ENCODE measurements at places on chromosomes 12 and 14.

- peak; percentile 19 for DNase-seq
Measured at GRCh38 chr14:73746520-73747378, 32.6 kb upstream of the PNMA1 start.

DNA sequence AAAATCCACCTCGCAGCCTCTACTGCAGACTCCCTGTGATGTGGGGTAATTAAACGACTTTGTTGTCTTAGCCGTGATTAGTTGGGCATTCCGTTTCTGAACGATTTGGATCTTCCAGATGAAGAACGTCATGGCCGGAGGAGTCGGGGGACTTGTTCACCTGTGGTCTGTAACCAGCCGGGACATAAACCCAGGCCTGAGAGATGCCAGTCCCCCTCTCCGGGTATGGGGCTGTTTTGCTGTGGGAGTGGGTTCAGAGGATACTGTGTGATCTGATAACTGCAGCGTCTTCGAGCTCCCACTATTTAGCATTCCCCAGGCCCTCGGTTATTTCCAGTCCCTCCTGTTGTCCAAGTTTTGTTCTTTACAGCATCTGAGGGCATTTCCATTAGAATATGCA lies 96.1 kb downstream of the PIWIL1 start:
- DNase-seq: no peak

DNA sequence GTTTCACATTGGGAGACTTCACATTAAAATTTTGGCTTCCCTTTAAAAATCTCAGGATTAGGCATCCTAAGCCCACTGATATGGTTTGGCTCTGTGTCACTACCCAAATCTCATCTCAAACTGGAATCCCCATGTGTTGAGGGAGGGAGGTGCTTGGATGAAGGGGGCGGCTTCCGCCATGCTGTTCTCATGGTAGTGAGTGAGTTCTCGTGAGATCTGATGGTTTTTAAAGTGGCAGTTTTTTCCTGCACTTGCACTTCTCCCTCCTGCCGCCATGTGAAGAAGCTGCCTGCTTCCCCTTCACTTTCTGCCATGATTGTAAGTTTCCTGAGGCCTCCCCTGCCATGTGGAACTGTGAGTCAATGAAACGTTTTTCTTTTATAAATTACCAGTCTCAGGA lies 65.7 kb upstream of the PLXNC1 start:
- DNase-seq: no peak

GRCh38 chr12:130806574-130806973 lies 32.5 kb downstream of the STX2 start:
- no peak for DNase-seq

DNA sequence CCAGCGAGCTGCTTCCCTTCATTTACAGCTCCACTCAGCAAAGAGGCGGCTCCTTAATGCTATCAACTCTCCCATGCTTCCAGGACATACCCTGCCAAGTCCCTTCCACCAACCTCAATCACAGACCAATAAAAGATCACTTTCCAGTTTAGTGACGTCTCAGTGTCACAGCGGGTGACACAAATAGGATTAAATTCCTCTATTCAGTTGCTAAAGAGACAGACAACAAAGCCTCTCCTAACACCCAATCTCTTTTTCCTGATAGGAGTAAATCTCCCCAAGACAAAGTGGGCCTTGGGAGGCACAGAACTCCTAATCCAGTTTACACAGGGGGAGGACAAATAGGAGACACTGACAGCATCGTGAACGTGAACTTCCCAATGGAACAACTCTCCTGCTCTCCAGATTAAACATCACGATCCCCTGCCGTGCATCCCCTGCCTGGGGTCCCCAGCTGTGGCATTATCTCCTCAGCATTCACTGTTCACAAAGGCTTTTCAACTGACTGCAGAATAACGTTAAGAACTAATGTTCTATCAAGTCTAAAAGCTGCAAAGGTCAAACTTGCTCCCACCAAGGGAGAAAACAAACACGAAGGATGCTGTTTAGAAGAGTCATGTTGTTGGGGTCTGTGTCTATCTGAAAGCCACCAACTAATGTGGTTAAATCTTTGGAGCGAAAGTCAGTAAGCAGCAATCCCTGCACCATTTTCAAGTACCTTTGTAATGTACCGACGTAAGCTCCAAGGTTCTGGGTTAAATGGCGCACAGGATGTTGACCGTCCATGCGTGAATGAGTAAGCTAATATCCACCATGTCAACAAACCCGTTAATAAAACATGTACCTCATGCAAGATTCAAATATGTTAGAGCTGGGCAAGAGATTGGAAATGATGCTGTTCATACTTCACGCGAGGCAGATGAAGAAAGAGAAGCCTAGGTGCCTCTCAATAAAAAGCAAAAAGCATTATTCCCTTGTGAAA lies 31.5 kb downstream of the TMEM132D start:
- no peak for DNase-seq

- no peak for DNase-seq
Measured at GRCh38 chr14:71716041-71716772, 216.0 kb upstream of the RGS6 start.

DNA sequence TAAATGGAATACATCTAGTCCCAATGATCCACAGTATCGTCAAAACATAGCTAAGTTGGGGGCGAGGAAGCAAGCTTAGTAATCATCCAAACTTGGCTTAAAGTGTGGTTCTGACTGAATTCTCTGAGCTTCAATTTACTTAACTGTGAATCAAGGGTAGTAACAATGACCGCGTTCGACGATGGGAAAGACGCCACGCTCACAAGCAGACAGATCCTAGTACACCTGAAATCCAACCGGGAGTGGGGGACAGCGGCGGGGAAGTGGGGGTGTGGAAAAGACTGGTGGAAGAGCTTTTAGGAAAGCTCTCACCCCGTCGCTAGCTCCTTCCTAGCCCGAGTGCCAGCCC lies 433 bp downstream of the COX16 start:
- no peak for DNase-seq

GRCh38 chr12:82781309-82781997 lies 94.7 kb downstream of the TMTC2 start:
- no peak for DNase-seq

DNA sequence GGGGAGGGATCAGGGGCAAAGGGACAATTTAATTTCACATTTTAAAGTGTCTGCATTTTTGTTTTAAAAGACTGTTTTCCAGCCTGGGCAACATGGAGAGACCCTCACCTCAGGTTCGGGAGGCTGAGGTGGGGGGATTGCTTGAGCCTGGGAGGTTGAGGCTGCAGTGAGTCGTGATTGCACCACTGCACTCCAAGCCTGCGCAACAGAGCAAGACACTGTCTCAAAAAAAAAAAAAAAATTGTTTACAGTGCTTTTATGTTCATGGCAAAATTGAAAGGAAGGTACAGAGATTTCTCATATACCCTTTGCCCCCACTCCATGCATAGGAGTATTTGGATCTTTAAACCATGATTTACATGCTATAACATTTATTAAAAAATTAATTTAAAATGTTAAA lies 16.4 kb upstream of the HVCN1 start:
- DNase-seq: no peak

GRCh38 chr12:124097701-124098100 lies 124.7 kb downstream of the ZNF664 start:
- DNase-seq: no peak

DNA sequence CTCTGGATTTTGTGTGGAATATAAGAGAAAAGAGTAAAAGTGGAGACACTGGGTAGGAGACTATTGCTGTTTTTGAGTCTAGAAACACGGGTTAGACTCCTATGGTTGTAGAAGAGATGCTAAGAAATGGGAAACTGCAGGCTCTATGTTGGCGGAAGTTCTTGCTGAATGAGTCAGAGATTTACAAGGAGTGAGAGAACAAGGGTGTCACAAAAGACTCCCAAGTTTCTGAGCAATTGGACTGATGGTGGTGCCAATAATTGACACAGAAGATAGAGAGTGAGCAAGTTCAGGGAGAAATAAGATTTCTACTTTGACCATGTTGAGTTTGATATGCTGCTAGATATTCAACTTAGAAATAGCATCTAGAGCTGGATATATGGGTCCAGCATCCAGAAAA lies 2.6 kb upstream of the PRKD1 start:
- DNase-seq: no peak
